AG20443 (cell line): ENCODE measurements at places on chromosomes 6 and 20.

GRCh38 chr20:48538058-48538825 is 289.6 kb downstream of the PREX1 start:
- DNase-seq: peak; percentile 33

GRCh38 chr6:149967591-149967990 is 3.8 kb downstream of the ULBP1 start:
- DNase-seq: no peak

GRCh38 chr6:52502306-52503029 is 74.4 kb downstream of the TRAM2 start:
- DNase-seq: no peak

- DNase-seq: no peak
These were observed 49.5 kb downstream of the UNC5CL start for GRCh38 chr6:40989204-40990169.

DNA sequence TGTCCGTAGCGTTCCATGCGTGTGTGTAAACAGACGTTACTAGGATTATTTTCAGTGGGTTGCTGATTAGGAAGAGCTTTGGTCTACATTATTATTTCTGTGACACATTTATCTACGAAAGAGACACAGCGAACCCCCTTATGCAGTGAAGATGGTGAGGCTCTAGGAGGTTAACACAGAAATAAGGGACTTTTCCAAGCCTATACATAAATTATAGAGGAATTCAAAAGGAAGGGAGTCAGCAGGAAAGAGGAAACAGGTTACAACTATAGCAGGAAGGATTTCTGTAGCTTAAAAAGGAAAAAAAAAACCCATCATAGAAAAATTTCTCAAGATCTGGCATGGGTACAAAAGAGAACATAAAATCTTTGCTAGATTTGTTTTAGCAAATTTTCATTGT is 12.9 kb upstream of the RPS6KA2 start:
- no peak for DNase-seq

GRCh38 chr20:8301655-8302054 is 169.6 kb downstream of the PLCB1 start:
- DNase-seq: no peak

DNA sequence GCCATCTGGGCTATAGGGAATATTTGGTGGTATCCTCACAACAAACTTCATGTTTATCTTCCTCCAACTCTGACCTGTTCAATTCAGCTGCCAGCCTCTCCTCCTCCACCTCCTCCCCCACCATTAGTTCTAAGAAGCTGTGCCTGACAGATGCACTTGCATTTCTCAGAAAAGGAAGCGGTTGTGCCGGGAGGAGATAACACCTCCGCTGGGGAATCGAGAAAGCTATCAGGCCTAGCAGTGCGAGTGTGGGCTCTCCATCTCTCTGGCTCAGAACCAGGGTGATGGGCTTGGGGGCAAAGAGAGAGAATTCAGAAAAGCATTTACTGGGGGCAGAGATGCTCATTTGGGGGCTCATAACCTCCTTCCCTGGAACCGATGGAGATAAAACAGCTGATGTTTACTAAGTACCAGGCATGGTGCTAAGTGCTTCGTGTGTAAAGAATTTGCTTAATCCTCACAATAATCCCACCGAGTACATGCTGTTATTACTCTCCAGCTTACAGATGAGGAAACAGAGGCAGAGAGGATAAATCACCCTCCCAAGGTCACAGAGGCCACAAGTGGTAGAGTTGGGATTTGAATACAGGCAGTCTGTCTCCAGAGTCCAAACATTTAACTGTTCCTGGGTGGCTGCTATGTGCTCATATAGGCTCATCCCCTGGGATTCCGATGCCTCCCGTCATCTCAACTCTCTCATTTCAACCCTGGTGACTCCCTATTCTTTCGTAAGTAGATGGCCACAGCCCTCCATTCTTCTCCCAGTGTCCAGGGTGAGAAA is 38.3 kb downstream of the COX4I2 start:
- DNase-seq: no peak

- DNase-seq: no peak
These were observed 24.3 kb upstream of the CDH22 start for GRCh38 chr20:46332373-46333160.

- peak; percentile 32 for DNase-seq
These were observed 1.0 kb upstream of the HELZ2 start for GRCh38 chr20:63574829-63575743.

GRCh38 chr6:90545448-90545847 is 41.4 kb downstream of the MAP3K7 start:
- DNase-seq: no peak

DNA sequence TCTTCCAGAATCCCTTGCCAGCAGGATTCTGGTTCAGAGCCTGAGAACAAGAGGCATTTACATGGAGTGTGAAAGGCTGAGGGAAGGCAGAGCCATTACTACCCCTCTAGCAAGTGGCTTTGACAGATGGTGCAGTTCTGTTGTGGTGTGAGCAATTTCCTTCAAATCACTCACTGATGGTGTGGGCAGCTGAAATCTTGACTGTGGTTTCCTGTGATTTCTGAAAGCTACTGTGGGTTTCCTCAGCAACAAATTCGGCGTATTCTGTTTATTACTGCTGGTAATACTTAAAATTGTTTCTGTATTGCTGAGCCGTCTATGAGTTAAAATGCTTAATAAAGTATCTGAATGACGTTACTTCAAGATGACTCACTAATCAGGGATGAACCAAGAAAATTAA is 181.5 kb upstream of the TCF21 start:
- peak; percentile 68 for DNase-seq

GRCh38 chr20:34293119-34293518 is 10.0 kb downstream of the AHCY start:
- no peak for DNase-seq

- no peak for DNase-seq
These were observed 478.8 kb downstream of the CD83 start for GRCh38 chr6:14596410-14596809.

DNA sequence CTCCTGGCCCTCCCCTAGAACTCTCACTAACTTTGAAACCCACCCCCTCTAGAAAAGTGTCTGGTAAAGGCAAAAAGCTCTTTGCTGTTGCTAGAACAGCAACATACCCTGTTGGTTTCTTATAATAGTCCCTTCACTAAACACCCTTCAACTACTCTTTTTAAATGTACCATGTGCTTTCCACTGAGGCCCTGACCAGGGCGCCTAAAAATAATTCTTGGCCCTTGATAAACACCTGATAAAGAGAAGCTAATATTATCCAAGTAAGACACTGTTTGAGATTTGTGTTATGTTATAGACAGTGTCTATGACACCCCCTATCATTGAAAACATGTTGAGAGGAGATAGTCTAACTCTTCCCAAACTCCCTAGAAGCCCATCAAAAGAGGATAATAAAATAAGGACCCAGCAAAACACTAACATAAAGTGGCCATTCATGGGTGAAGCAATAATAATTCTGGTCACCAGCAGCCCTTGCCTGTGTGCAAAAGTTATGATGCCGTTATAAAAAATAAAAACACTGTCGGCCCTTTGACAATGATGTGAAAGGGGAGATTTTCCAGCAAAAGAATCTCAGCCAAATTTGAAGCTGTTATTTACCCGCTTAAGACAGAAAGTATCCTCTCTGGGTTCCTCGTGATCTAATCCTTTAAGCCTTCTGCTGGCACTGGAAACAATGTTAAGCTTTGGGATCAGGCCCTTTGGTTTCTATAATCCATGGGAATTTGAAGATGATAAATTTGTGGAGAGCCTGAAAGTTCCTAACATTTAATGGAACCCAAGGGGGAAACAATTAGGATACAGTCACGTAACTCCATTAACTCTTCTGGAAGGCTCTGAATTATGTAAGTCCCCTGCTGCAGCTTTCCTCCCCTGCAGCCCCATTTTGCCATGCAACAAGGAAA is 122.6 kb upstream of the PLCB4 start:
- DNase-seq: peak; percentile 22

- peak; percentile 66 for DNase-seq
These were observed 575 bp downstream of the WTAP start for GRCh38 chr6:159727717-159728445.

DNA sequence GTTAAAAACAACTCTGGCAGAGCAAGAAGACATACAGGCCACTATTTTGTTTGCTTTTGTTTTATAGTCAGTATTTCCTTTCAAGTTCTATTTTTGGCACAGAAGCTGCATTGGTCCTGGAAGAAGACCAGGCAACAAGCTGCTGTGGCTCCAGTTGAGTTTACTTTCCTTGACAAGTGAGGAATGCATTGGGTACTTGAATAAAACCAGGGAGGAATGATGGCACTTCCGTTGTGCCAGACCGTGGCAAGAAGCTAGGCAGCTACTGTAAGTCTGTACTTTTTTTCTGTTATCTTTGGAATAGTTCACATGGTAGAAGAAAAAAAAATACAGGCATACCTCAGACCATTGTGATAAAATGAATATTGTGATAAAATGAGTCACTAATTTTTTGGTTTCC is 66.3 kb downstream of the NCOA3 start:
- DNase-seq: peak; percentile 71

DNA sequence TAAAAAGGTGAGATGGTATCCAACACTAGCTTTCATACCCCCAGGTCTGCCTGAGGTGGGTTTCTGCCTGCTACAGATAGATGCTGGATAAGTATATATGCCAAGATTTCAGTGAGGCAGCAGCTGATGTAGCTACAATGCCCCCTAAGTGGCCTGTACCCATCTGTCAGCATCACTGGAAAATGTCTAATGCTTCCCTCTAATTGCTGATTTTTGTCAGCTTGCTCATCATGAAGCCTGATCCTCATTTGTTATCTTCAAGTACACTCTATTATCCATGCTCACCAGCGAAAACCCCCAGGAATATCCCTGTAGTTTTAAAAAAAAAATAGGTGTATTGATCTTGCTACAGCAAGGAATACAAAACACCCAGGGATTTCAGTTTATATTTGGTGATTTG is 32.2 kb downstream of the OPRM1 start:
- DNase-seq: no peak

DNA sequence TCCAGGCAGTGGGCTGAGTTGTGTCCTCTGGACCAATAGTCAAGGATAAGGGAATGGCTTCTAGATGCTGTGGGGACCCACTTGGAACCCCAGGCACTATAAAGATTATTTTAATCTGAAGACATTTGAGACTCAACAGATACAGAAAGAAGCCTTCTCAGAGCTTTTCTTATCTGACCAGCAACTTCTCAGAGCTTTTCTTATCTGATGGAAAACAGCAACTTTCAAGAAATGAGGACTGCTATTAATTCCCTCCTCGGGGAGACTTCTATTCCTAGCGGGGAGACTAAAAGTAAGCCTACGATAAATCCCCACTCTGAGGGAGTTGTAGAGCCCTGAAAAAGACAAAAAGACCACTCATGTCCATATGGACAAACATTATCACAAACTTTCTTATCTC is 160.5 kb downstream of the RNASET2 start:
- DNase-seq: no peak

- DNase-seq: no peak
These were observed 474 bp downstream of the CEBPB start for GRCh38 chr20:50191065-50191543.

- no peak for DNase-seq
These were observed 180.9 kb downstream of the ARID1B start for GRCh38 chr6:156957931-156958547.

DNA sequence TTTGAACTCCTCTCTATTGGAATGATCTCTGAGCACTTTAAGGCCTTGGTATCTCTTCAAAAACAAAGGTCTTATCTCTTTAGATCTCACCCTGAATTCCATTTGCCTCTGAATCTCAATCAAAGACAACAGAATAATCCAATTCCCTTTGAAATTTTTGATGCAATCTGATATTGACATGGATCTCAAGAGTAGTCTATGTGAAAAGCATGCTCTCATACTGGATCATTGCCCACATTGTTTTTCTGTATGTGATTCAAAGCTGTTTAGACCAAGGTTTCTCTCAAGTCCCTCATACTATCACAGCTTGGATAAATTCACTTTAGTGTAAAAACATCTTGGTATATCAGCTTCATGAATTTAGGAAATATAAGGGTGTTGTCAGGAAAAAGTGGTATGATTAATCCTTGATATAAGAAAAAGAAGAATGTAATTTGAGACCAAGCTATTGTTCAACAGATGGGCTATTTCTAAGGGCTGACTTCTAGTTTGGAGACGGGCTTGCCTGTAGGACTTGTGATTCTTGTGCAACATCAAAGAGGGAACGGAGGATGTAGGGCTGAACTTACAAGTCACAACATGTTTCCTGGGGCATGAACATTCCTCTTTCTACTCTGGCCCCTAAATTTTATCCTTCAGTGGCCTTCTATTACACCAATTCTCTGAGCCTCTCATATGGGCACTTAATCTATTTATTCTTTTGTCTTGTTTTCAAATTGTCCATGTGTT is 77.9 kb upstream of the CITED2 start:
- DNase-seq: no peak

DNA sequence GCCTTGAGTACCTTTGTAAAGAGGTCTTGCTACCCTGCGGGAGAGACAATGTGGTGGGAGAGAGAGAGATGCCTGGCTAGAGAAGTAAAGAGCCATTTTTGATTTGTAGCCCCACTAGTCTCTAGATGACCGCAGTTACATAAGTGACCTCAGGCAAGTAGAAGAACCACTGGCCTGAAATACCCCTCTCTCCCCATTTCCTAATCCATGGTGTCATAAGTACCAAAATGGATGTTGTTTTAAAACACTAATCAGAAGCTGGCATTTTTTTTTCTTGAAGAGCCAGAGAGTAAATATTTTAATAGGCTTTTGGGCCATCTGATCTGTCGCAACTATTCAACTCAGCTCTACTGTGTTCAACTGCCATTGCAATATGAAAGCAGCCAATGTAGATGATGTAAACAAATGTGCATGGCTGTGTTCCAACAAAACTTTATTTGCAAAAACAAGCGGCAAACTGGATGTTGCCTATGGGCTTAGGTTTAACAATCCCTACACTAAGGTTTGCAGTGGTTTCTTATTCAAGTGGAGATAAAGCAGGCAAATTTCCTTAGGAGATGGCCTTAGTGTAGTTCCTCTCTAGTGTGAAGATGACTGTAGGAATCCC is 36.5 kb downstream of the RARS2 start:
- DNase-seq: no peak

GRCh38 chr6:5622276-5623005 is 361.1 kb downstream of the FARS2 start:
- DNase-seq: no peak

DNA sequence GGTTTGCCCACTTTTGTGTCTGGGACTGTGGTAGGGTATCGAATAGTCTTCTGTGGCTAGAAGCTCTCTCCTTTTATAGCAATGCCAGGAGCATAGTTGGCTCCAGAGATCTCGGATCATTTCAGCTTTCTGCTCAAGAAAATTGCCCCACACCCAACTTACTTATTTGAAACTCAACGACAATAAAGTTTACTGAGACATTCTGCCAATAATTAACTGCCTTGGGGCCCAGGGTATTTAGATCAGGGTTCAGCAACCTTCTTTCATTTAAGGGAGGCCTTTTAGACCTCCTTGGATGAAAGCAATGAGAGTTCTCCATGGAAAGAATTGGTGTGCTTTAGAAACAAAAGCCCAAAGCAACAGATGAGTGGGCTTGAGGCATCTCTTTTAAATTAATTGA is 53.8 kb upstream of the GMPR start:
- DNase-seq: no peak

- no peak for DNase-seq
These were observed 46.9 kb downstream of the TRAF3IP2 start for GRCh38 chr6:111558690-111559187.

DNA sequence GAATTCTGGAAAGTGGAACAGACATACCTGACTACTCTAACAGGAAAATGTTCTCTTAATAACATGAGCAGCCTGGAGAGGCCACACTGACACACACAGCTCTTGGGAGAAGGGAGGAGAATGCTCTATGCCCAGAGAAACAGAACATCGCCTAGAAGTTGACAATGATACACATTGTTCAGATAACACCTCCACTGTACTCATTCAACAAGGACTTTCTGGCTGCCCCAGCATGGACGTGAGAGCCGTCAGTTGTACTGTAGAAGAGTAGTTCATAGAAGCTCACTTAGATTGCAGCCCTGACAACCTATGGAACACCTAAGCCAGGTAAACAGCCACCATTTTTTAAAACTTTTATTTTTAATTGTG is 28.9 kb downstream of the BMP7 start:
- DNase-seq: no peak
